T-helper 1 cell treated with Interleukin-12 subunit alpha and Interleukin-12 subunit beta and Interleukin-4 antibody, amounts not matched to agents 30 ng/mL and 1 ng/mL, for 36 hours (primary cell): ENCODE measurements at places on chromosomes 3 and 15. TPM values are rescaled to one million over a fixed set of nuclear protein-coding genes. Genes with fewer than 3 reads are reported as not detected.

Gene IFT122
- total RNA-seq, result 14.6 and 19.2 TPM in 2 replicates

Gene TRIM59
- 45.1 and 47.3 TPM in 2 replicates for total RNA-seq

Gene RHOV
- total RNA-seq, result 0.37 and 0.78 TPM in 2 replicates

Gene ARIH1
- total RNA-seq, result 119 and 123 TPM in 2 replicates

Gene RPP25
- 5.4 and 6.0 TPM in 2 replicates for total RNA-seq

Gene DOCK3
- total RNA-seq, result 1.5 and 1.6 TPM in 2 replicates

Gene CAND2
- 0.17 and 0.78 TPM in 2 replicates for total RNA-seq

Gene HIGD2B
- total RNA-seq, result 0.20 TPM in 2 replicates

Gene MDFIC2
- total RNA-seq, result not detected in 2 replicates

Gene PLA2G4E
- not detected in 2 replicates for total RNA-seq

Gene ALS2CL
- total RNA-seq, result 1.6 and 1.9 TPM in 2 replicates

Gene FOXB1
- total RNA-seq, result 1.4 and 1.6 TPM in 2 replicates

Gene LYZL4
- not detected in 2 replicates for total RNA-seq

Gene SLC51A
- not detected in 2 replicates for total RNA-seq

Gene FBXO40
- not detected in 2 replicates for total RNA-seq

Gene SEMA5B
- total RNA-seq, result not detected in 2 replicates

Gene CLSTN2
- 0.05 TPM in 1 of 2 replicates, not detected in the other for total RNA-seq
